ENCODE measurements at places on chromosomes 12 and 14. TPM values are rescaled to one million over a fixed set of nuclear protein-coding genes. Genes with fewer than 3 reads are reported as not detected.
A peak's percentile ranks its signal among the peaks of the same experiment; 100 is the strongest.

- peak; percentile 23 for DNase-seq
Measured at GRCh38 chr14:68292441-68293215, 473.0 kb downstream of the RAD51B start.

GRCh38 chr12:5260591-5261086 is 171.3 kb upstream of the NTF3 start:
- no peak for DNase-seq

- DNase-seq = no peak
Measured at GRCh38 chr12:51036279-51036678, 10.1 kb upstream of the SLC11A2 start.

GRCh38 chr12:124379938-124380754 is 85.3 kb downstream of the RFLNA start:
- no peak for DNase-seq

DNA sequence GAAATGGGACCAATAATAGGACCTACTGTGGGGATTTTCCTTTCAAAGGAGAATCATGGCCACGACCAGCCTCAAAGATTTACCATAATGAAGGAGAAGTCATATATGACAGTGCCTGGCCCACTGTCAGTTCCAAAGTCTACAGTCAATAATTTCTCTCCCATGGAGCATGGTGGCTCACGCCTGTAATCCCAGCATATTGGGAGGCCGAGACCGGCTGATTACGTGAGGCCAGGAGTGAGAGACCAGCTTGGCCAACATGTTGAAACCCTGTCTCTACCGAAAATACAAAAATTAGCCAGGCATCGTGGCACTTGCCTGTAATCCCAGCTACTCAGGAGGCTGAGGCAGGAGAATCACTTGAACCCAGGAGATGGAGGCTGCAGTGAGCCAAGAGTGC is 13.8 kb downstream of the IRF2BPL start:
- DNase-seq = no peak

- DNase-seq = no peak
Measured at GRCh38 chr14:79961197-79961596, 250.1 kb downstream of the DIO2 start.

DNA sequence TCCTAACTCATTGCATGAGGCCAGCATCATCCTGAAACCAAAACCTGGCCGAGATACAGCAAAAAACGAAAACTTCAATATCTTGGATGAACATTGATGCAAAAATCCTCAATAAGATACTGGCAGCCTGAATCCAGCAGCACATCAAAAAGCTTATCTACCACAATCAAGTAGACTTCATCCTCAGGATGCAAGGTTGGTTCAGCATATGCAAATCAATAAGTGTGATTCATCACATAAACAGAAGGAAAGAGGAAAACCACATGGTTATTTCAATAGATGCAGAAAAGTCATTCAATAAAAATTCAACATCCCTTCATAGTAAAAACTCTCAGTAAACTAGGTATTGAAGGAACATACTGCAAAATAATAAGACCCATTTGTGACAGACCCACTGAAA is 56.5 kb upstream of the PPFIA2 start:
- DNase-seq = no peak

DNA sequence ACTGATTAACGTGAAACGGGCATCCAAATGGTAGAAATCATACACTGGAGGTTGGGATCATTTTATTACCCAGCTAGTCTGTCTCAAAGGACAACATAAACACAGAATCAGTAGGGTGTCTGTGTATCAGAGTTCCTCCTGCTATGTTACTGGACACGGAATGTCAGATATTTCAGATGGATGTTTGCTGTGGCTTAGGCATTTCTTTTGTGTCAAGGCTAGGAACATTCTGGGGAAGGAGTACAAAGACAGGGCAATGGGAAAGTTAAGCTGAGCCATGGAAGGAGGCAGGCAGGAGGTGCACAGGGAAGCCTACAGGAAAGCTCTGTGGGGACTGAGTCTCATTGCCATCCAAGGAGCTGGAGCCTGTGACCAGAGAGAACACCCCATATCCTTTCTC is 254.6 kb downstream of the C12orf75 start:
- no peak for DNase-seq

GRCh38 chr14:84029720-84030119 is 1500.2 kb upstream of the FLRT2 start:
- DNase-seq = no peak

DNA sequence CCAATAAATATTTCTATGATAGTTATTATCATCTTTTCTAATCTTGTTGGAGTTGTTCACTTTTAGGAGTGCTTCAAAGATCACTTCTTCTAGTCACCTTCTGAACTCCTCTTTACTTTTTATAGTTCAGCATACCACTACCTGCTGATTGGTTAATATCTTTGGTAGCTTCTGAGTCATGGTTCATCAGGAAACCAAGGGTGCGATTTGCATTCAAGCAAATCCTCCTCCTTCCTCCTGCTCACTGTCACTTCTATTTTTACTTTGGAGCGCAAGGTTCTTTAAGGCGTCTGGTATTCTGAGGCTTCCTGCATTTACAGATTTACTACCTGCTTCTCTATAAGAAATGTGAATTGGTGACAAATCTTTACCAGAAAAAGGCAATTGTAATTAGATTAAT is 24.0 kb downstream of the SYT1 start:
- no peak for DNase-seq

- no peak for DNase-seq
Measured at GRCh38 chr12:52267699-52268098, 6.7 kb upstream of the KRT86 start.

- DNase-seq = no peak
Measured at GRCh38 chr12:19855851-19856250, 416.6 kb downstream of the AEBP2 start.

- DNase-seq = peak; percentile 11
Measured at GRCh38 chr12:32444895-32445294, 45.5 kb downstream of the FGD4 start.

DNA sequence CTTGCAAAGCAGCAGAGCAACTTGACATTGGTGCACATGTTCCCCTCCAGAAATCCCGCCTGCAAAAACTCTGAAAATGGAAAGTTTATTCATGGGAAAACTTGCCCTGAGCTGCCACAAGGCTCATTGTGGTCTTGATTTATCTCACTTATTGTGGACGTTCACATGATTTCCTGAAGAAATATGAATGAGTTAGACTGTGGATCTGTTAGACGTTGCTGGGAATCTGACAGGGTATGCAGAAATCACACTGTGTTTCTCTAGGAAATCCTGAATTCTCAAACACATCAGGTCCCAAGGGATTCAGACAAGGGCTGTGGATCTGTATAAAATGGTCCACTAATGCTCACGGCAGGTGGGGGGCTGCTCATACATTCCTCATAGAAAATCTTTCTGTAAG is 72.2 kb downstream of the EID3 start:
- no peak for DNase-seq

GRCh38 chr12:75722714-75723200 is 211.3 kb upstream of the KRR1 start:
- DNase-seq = peak; percentile 15

GRCh38 chr14:37443461-37443860 is 151.6 kb downstream of the FOXA1 start:
- DNase-seq = no peak

- no peak for DNase-seq
Measured at GRCh38 chr12:98478606-98479005, 36.8 kb upstream of the TMPO start.

The DTX1 gene
- not detected for polyA plus RNA-seq

The OR4E2 gene
- not detected for polyA plus RNA-seq

The EXOC3L4 gene
- 6.2 TPM for polyA plus RNA-seq

The CALCOCO1 gene
- polyA plus RNA-seq = 13.7 TPM

The SMCO2 gene
- polyA plus RNA-seq = not detected

The B3GNT4 gene
- 1.5 TPM for polyA plus RNA-seq

The PPP1R12A gene
- 44.1 TPM for polyA plus RNA-seq

The PTPRQ gene
- not detected for polyA plus RNA-seq

The DGLUCY gene
- polyA plus RNA-seq = 20.6 TPM

The PPP1CC gene
- 184 TPM for polyA plus RNA-seq

The INHBE gene
- polyA plus RNA-seq = 8.5 TPM

The CYP27B1 gene
- polyA plus RNA-seq = 3.1 TPM
